ENCODE measurements at places on chromosomes 13 and 19.

GRCh38 chr19:32404933-32405430 lies 588 bp upstream of the DPY19L3 start:
- DNase-seq: no peak

DNA sequence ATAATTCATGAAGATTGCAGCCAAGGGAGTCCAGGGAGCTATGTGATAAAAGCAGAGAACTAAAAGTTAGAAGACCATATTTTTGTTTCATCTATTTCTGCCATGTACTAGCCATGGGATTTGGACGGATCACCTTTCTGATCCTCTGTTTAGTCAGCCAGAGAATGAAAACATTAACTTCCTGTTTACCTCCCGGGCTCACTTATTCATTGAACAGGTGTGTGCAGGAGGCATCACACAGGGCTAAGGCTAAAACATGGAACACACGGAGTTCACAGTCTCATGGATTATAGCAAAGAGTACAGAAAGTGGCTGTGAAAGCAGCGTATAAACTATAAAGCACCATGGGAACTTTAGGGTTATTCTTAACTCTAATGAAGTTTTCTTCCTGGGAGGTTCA lies 96.8 kb downstream of the GPR12 start:
- no peak for DNase-seq

- no peak for DNase-seq
These were observed 34.6 kb downstream of the PAN3 start for GRCh38 chr13:28172947-28173346.

- DNase-seq: no peak
These were observed 44.0 kb upstream of the FLT1 start for GRCh38 chr13:28538932-28539331.

DNA sequence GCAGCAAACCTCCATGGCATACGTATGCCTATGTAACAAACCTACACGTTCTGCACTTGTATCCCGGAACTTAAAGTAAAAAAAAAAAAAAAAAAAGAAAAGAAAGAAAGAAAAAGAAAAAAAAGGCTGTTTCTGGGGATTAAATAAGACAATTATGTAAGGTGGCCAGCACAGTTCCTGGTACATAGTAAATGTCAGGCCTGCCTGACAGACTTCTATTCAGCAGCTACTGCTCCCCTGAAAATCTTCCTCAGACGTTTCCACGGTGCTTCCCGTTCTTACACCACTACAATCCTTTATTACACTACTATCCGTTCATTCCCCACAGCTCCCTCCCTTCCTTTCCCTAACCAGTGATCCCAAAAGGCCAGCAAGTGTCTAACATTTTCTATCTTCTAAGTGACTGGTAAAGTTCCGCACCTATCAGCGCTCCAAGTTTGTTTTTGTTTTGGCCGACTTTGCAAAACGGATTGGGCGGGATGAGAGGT lies 636 bp upstream of the RB1 start:
- no peak for DNase-seq

GRCh38 chr13:59954601-59955000 lies 209.1 kb downstream of the DIAPH3 start:
- no peak for DNase-seq

- no peak for DNase-seq
These were observed 46.4 kb upstream of the FAM216B start for GRCh38 chr13:42735010-42735409.

DNA sequence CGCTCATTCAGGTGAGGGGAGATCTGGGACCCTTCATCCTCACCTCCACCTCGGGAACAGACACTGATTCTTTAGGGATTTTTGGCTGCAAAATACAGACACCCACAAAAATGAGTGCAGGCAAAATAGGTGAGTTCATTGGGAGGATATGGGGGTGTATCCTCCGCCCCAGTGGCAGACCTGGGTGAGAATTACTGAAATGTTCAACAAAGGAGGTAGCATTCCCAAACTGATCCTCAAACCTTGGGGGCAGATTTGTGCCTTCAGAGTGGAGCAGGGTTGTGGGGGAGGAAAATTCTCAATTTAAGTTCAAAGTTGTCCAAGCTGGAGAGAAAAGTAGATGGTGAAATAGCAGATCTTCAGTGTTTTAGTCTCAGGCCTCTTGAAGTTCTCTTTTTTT lies 31.3 kb upstream of the SIN3B start:
- no peak for DNase-seq

GRCh38 chr13:41026788-41027187 lies 7.7 kb upstream of the ELF1 start:
- DNase-seq: no peak

DNA sequence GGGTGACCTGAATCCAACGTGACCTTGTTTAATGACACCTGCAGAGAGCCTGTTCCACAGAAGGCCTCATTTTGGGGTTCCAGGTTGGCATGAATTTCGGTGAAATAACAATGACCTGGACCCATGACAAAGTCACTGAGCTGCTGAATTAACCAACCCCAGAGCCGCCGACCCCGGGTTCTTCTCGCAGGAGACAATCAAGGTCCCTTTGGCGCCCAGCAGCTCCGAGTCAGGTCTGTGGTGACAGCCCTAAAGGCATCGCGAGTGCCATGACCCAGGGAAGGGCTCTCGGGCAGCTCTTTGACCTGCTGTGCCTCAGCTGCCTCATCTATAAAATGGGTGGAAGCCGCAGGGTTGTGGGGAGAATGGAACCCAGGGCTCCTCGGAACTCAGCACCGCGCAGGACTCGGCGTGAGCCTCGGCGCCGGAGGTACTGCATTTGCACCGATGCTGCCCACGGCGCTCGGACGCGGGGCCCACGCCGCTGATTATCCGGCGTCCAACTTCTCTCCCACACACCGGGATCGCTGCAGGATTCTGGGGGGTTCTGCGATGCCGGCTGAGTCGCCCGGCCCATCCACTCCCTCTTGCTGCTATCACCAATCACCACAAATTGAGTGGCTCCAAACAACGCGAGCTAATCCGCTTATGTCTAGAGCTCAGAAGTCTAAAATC lies 5.7 kb downstream of the SHC2 start:
- DNase-seq: no peak

- DNase-seq: no peak
These were observed 1198.3 kb downstream of the OLFM4 start for GRCh38 chr13:54226876-54227275.

DNA sequence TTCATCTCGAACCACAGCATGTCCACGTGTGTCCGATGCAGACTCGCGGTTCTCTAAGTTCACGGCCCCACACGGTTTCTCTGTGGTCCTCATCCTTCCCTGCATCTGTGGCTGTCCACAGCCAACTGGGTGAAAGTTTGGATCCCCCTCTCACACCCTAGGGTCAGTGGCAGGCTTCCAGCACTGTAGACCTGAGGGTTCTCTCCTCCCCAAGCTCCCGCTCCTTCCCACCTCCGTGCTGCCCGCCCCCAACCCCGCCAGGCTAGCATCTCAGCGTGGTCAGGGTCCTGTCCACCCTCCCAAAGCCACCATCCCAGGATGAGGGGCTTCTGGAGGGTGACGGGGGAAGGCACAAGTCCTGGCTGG lies 3.0 kb downstream of the ANGPTL4 start:
- no peak for DNase-seq

- no peak for DNase-seq
These were observed 9.8 kb upstream of the SIAH3 start for GRCh38 chr13:45861322-45861721.

DNA sequence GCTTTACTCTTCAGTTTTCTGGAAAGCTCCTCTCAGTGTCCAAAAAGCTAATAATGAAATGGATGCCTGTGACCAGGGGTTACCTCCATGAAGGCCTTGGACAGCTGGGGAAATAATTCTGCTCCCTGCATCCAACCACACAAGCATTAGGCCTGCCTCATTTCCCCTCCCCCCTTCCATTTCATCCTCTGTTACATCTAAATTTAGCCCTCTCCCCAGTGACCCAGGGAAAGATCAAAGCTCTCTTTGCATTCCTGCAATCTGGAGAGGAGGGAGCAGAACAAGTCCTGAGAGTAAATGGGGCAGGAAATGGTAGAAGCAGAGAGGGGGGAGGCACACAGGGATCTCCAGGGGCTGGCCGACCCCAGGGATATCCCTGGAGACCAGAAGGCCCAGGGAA lies 452.7 kb downstream of the TSHZ3 start:
- DNase-seq: no peak

- no peak for DNase-seq
These were observed 14.9 kb upstream of the LATS2 start for GRCh38 chr13:21076253-21076652.

- no peak for DNase-seq
These were observed 460 bp upstream of the ZNF155 start for GRCh38 chr19:43983544-43983911.

GRCh38 chr13:33730619-33731018 lies 87.3 kb upstream of the RFC3 start:
- DNase-seq: no peak

GRCh38 chr19:53639471-53639870 lies 7.7 kb downstream of the DPRX start:
- DNase-seq: no peak

- DNase-seq: no peak
These were observed 7.5 kb downstream of the DYRK1B start for GRCh38 chr19:39826311-39826945.

- no peak for DNase-seq
These were observed 1.5 kb downstream of the HTR2A start for GRCh38 chr13:46895381-46895780.
